ENCODE measurements at places on chromosomes 2 and 18.

GRCh38 chr2:11550302-11550701 is 16.5 kb downstream of the GREB1 start:
- no peak for DNase-seq

- no peak for DNase-seq
Measured at GRCh38 chr2:152454371-152454770, 119.4 kb downstream of the FMNL2 start.

GRCh38 chr18:75271952-75272351 is 61.4 kb downstream of the TSHZ1 start:
- DNase-seq = no peak

DNA sequence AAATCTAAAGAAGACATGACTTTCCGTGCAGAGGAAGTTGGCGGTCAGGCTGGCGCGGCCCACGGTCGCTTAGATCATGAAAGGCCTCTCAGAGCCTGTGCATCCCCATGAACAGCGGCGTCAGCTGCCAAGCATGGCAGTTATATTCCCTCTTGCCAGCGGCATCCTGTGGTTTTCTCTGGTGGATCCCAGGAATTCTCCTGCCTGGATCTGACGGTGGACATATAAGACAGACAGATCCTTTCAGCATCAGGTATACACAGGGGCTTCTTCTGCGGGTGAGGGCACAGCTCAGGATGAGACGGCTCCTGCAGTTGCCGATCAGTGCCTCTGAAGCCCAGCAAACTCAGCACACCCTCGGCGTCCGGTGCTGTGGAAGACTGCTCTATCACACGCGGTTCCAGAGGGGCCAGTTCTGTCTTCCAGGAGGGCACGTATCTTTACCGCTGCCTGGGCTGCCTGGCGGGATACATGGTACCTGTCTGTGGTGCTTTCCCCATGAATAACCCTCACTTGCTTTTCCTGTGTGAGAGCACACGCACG is 157.8 kb downstream of the LDLRAD4 start:
- DNase-seq = no peak

DNA sequence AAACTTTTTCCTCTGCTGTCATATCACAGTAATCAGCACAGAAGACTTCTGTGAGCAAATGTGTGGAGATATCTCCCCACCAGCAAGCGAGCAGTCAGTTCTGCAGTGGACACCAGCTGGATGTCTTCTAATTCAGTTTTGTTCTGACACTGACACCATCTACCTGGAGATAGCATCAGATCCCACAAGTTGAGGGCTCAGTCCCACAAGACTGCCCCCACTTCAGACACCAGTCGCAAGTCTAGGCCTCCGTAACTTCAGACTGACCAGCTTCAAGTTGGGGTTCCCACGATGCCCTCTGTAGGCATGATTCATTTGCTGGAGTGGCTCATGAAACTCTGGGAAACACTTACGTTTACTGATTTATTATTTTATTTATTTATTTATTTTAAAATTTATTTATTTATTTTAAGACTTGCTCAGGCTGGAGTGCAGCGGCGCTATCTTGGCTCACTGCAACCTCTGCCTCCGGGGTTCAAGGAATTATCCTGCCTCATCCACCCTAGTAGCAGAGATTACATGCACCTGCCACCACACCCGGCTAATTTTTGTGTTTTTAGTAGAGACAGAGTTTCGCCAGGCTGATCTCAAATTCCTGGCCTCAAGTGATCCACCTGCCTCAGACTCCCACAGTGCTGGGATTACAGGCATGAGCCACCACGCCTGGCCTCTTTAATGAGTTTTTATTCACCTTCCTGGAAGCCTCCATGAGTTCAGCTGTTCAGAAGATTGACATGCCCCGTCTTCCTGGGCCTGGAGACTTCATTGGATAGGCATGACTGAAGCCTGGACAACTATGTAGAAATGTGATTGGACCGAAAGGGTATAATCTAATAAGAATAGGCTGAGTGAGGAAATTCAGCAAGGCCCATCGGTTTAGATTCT is 55.7 kb downstream of the PAPOLG start:
- no peak for DNase-seq

DNA sequence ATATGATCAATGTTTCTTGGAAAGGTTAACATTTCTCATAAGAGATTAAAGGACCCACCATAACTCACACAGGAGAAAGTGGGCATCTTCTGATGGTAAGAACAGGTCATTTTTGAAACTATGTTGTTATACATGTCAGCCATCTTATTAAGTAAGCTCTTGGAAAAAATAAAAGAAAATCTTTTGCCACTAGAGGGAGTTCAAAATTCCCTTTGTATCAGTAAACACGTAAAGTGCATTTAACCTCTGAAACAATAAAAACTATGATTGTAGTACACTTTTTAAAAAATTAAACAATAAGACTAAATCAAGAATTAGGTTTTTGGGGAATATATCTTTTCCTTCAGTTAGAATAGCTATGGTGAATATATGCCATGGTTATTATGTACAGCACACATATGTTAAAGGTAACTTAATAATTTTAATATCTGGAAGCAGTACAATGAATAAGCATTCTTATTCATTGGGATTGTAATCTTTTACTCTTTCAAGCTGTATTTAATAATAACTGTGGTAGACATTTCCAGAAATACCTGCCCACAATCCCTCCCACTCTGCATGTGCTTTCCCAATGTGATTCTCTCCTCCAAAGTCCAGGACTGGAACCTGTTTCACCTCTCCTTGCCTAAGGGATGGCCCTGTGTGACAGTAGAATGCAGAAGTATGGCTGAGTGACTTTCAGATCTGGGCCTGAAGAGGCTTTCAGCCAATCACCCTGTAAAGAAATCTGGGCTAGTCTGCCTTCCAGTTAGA is 64.2 kb downstream of the RBMS1 start:
- DNase-seq = no peak

DNA sequence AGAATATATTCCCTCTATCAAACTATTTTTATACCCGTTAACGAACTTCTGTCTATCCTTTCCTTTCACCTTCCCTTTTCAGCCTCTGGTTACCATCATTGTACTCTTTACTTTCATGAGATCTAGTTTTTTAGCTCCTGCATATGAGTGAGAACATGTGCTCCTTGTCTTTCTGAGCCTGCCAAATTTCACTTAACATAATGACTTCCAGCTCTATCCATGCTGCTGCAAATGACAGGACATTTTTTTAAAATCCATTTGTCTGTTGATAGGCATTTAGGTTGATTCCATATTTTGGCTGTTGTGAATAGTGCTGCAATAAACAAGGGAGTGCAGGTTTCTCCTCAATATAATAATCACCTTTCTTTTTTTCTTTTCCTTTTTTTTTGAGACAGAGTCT is 8.2 kb upstream of the CCDC195 start:
- no peak for DNase-seq

DNA sequence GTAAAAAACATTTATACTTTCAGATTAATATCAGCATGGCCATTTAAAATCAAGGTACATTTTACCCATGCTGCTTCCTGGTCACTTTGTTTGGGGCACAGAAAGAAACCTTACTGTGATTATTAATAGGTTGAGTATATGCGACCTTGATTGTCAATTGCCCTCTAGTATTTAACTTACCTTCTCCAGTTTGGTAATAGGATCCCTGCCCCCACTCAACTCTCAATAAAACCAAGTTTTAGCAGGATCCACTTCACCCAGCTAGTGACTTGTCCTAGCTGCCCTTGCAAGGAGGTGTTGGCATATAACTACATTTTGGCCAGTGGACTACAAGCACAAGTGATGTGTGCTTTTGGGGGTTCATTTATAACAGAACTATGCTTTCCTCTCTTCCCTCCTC is 34.3 kb downstream of the FANCL start:
- DNase-seq = no peak

Data from GM18507 (cell line).